ENCODE measurements at places on chromosomes 12 and 14. TPM values are rescaled to one million over a fixed set of nuclear protein-coding genes. Genes with fewer than 3 reads are reported as not detected.

DNA sequence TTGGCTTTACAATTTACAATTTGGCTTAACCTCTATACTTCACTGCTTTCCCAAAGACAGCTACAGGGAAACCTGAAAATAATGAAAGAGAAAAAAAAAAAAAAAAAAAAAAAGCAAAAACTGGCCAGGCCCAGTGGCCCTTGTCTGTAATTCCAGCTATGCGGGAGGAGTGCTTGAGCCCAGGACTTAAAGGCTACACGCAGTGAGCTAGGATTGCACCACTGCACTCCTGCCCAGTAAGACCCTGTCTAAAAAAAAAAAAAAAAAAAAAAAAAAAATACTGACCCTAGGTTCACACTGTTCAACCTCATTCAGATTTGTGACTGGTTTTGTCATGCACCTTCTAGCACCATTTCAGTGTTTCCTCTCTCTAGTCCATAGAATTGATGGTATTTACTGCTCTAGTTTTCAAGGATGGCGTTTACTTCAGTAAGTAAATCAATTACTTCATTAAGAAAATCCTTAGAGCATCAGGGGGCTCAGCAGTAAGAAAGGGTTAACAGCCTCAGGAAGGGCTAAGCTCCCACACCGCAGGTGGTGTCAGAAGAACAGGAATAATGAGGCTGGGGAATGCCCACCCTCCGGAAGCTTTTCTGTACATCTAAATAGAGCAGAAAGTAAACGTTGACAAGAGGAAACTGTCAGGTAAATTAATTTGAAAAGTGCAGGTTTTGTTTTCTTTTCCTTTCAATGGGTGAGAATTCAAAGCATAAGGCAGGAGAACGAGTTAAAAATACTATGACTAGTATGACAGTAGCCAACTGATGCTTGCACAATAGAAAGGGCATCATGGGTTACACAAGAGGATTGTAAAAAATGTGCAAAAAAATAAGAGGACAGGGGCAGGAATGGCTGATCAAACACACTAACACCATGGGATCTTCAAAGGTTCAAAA lies 115.0 kb upstream of the MDM1 start:
- no peaks in the 10 kb centered on the region for H3K36me3 ChIP-seq
- H3K4me1 ChIP-seq: peaks cover 23% of the 10 kb centered on the region
- no peak for DNase-seq
- no peak overlapping the region for H3K4me3 ChIP-seq
- no peaks in the 10 kb centered on the region for H3K27me3 ChIP-seq
- H3K27ac ChIP-seq: no peak overlapping the region

- H3K27ac ChIP-seq: no peak overlapping the region
- H3K36me3 ChIP-seq: no peaks in the 10 kb centered on the region
- no peak overlapping the region for H3K4me3 ChIP-seq
- no peaks in the 10 kb centered on the region for H3K27me3 ChIP-seq
- no peaks in the 10 kb centered on the region for H3K4me1 ChIP-seq
Measured at GRCh38 chr12:122738571-122738970, 7.9 kb upstream of the HCAR1 start.

The SLC22A17 gene
- 8.9 TPM for total RNA-seq

The MYG1 gene
- 12.7 TPM for total RNA-seq

The RD3L gene
- not detected for total RNA-seq

- no peaks in the 10 kb centered on the region for H3K27me3 ChIP-seq
- DNase-seq: peak; percentile 87
- peaks cover 12% of the 10 kb centered on the region for H3K4me1 ChIP-seq
- H3K4me3 ChIP-seq: no peak overlapping the region
- H3K36me3 ChIP-seq: no peaks in the 10 kb centered on the region
Measured at GRCh38 chr12:15706010-15706676, 83.0 kb downstream of the EPS8 start.

DNA sequence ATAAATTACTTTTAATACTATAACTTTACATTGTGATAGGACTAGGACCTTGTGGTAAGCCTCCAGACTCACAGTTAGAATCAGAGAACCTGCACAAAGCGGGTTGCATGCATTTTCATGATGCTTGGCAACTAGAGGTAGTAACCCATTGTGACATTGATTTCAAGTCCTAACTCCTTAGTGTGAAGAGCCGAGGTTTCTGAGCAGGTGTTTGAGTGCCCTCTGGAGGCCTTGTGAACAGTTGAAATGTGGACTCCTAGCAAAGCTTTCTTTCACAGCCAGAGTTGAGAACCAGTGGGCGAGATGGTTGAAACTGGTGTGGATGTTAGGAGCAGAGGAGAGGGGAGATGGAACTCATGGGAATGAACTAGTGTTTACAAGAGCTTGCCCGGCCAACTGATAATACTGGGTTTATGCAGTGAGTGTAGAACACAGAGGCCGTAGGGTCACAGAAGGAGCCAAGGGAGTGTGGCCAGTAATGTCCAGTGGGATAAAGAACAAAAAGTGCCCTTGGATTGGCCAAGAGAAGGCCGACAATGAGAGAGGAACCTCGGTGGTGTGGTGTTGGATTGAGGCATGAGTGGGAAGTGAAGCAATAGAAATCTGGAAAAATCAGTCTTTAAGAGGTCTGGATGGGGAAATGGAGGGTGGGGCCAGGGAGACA lies 10.9 kb downstream of the ZNF664 start:
- H3K4me1 ChIP-seq: no peaks in the 10 kb centered on the region
- no peaks in the 10 kb centered on the region for H3K27me3 ChIP-seq
- DNase-seq: peak; percentile 40
- no peak overlapping the region for H3K4me3 ChIP-seq

GRCh38 chr14:61860294-61860918 lies 98.2 kb downstream of the SNAPC1 start:
- no peaks in the 10 kb centered on the region for H3K27me3 ChIP-seq
- no peak overlapping the region for H3K4me3 ChIP-seq
- peak; percentile 52 for DNase-seq
- no peak overlapping the region for H3K27ac ChIP-seq
- H3K4me1 ChIP-seq: no peaks in the 10 kb centered on the region
- H3K36me3 ChIP-seq: no peaks in the 10 kb centered on the region

The ERBB3 gene
- 634 TPM for total RNA-seq

The RNASE3 gene
- total RNA-seq: not detected

GRCh38 chr12:86772696-86773095 lies 516.5 kb upstream of the MGAT4C start:
- no peaks in the 10 kb centered on the region for H3K27me3 ChIP-seq
- H3K4me3 ChIP-seq: no peak overlapping the region
- H3K4me1 ChIP-seq: no peaks in the 10 kb centered on the region
- DNase-seq: no peak

DNA sequence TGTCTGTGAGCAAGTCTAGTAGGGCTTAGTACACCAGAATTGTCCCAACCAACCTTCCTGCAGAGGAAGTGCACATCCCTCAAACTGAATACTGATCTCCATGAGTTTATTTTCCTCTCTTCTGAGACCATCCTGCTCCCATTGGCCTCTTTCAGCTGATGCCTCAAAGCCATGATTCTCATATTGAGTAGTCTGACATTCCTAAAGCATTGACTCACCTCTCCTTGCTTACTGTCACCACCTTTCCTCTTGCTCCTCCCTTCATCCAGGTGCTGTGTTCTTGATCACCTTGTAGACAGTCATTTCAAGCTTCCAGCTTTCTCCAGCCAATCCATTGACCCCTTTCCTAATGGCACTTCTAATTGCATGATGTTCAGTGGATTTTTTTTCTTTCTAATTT lies 583.7 kb upstream of the USP15 start:
- H3K36me3 ChIP-seq: no peaks in the 10 kb centered on the region
- no peak overlapping the region for H3K27ac ChIP-seq
- H3K27me3 ChIP-seq: no peaks in the 10 kb centered on the region
- no peak overlapping the region for H3K4me3 ChIP-seq
- H3K4me1 ChIP-seq: no peaks in the 10 kb centered on the region

GRCh38 chr12:120142231-120142877 lies 25.8 kb upstream of the RAB35 start:
- no peaks in the 10 kb centered on the region for H3K27me3 ChIP-seq
- no peaks in the 10 kb centered on the region for H3K4me1 ChIP-seq
- DNase-seq: no peak
- H3K36me3 ChIP-seq: no peaks in the 10 kb centered on the region
- H3K27ac ChIP-seq: no peak overlapping the region

The SLC5A8 gene
- not detected for total RNA-seq
